ENCODE measurements at places on chromosomes 4 and X. TPM values are rescaled to one million over a fixed set of nuclear protein-coding genes. Genes with fewer than 3 reads are reported as not detected.

The RPL39 gene
- 1,778 TPM for total RNA-seq

The TCEAL1 gene
- total RNA-seq, result 16.4 TPM

The CT83 gene
- 30.5 TPM for total RNA-seq

The ZNF157 gene
- not detected for total RNA-seq

The TRIML2 gene
- total RNA-seq, result not detected

GRCh38 chr4:151573945-151574344, 165.0 kb downstream of the FHIP1A start:
- peaks cover under 1% of the 10 kb centered on the region for H3K4me1 ChIP-seq
- H3K27ac ChIP-seq, result no peak overlapping the region
- no peak overlapping the region for H3K4me3 ChIP-seq
- no peak for DNase-seq
- H3K36me3 ChIP-seq, result peaks cover 3% of the 10 kb centered on the region

- H3K4me1 ChIP-seq, result no peaks in the 10 kb centered on the region
- no peak overlapping the region for H3K27ac ChIP-seq
- peaks cover 20% of the 10 kb centered on the region for H3K36me3 ChIP-seq
Measured at GRCh38 chrX:150768132-150768485, 74.9 kb downstream of the MTMR1 start.

DNA sequence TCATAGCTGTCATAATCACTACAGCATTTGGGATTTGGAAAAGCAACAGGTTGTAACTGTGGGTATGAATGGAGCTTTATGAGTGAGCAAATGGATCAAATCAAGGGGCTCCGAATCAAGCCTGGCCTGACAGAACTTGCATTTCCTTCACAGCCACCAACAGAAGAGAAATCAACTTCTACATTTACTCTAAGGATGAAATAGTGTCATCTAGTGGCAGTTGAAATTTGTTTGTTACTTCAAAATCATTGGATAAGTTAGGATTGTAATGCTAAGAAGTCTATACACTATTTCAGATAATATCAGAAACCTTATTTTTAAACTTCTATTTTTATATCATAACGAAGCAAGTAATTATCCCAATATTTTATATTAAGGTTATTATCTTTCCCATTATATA, 10.7 kb upstream of the WDR17 start:
- no peaks in the 10 kb centered on the region for H3K27me3 ChIP-seq
- no peak overlapping the region for H3K4me3 ChIP-seq
- H3K27ac ChIP-seq, result no peak overlapping the region
- DNase-seq, result no peak
- no peaks in the 10 kb centered on the region for H3K4me1 ChIP-seq

DNA sequence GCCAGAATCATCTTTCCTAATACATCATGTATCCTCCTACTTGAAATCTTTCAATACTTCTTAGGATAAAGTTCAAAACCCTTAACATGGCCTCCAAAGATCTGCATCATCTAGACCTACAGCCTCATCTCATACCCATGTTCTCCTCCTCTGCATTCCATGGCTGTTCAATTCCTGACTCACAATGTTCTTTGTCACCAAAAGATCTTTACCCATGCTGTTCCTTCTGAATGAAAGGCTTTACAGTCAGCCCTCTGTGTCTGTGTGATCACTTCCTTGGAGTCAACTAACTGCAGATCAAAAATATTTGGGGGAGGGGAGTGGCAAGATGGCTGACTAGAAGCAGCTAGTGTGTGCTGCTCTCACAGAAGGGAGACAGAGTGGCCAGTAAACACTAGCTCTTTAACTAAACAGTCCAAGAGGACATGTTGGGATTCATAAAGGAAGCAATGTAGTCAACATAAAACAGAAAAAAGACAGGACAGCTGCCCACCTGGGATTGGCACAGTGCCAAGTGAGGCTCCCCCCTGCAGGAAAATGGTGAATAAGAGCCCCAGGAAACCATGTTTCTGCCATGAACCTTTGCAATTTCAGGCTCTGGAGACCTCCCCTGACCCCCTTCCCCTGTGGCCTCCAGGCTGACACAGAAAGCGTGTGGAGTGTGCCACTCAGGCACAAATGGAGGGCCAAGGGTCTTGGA, 31.9 kb downstream of the CBR4 start:
- no peaks in the 10 kb centered on the region for H3K27me3 ChIP-seq
- no peaks in the 10 kb centered on the region for H3K4me1 ChIP-seq
- no peak overlapping the region for H3K27ac ChIP-seq
- no peak for DNase-seq

DNA sequence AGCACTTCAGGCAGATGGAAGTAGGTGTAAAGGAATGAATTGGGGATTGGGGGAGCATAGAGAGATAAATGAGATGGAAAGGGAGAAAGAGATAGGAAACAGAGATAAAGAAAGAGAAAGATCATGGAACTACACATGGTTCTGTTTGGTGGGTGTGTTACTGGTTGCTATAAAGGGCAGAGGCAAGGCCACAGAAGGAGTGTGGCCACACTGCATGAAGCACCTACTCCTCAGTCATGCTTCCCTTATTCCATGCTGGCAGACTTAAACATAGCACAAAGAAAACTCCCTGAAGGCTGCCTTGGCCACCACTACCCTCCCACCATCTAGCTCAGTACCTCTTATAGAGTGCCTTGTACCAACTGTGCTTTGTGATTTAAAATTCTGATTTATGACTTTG, 56.9 kb downstream of the OPHN1 start:
- no peaks in the 10 kb centered on the region for H3K36me3 ChIP-seq
- DNase-seq, result no peak
- H3K27ac ChIP-seq, result no peak overlapping the region
- no peaks in the 10 kb centered on the region for H3K4me1 ChIP-seq

GRCh38 chr4:15420642-15421041, 7.2 kb upstream of the C1QTNF7 start:
- no peak for DNase-seq
- no peak overlapping the region for H3K27ac ChIP-seq
- no peaks in the 10 kb centered on the region for H3K36me3 ChIP-seq
- H3K4me1 ChIP-seq, result no peaks in the 10 kb centered on the region

- H3K27ac ChIP-seq, result no peak overlapping the region
- no peaks in the 10 kb centered on the region for H3K27me3 ChIP-seq
- no peak for DNase-seq
- H3K4me1 ChIP-seq, result no peaks in the 10 kb centered on the region
Measured at GRCh38 chr4:127533028-127533700, 99.6 kb upstream of the INTU start.
